ENCODE measurements at places on chromosomes 4 and X. TPM values are rescaled to one million over a fixed set of nuclear protein-coding genes. Genes with fewer than 3 reads are reported as not detected.

DNA sequence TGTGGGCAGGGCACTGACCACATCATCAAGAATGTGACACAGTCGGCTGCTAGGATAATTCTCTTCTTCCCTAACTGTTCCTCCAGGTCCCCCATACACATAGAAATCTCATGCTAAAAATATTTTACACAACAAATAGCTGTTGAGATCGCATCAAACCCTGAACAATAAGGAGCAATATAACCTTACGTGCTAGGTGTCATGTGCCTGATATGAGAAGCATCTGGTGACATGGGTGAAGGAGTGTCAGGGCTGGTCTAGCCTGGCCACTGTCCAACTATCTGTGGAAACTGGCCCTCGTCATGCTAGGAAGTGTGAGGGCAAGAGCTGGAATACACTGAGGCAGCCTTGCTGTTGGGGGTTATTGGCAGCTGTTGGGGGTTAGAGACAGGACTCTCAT, 167.3 kb upstream of the PGRMC2 start:
- no peak for DNase-seq

DNA sequence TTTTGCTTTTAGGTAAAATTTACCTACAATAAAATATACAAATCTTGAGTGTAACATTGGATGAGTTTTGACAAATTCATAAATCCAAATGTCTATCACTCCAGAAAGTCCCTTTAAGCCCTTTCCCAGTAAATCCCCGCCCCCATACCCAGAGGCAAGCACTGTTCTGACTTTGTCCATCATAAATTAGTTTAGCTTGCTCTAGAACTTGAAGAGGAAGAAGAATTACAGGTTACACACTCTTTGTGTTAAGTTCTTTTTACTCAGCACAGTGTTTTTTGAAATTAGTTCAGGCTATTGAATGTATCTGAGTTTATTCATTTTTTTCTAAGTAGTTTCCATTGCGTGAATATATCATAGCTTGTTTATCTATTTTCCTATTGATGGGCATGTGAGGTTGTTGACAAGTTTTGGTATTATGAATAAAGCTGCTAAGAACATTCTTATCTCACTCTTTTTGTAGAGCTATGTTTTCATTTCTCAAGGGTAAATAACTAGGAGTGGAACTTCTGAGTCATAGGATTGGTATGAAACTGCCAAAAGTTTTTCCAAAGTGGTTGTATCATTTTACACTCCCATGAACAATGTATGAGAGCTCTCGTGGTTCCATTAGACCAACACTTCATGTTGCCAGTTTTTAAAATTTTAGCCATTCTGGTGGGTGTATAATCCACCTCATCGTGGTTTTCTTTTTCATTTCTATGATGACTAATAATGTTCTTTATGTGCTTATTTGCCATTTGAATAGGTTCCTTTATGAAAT, 22.4 kb upstream of the HPSE start:
- DNase-seq = peak; percentile 93

Gene TMEM150C
- total RNA-seq = 1.8 TPM

Gene PIR
- total RNA-seq = 25.4 TPM

Gene TMEM35A
- total RNA-seq = 3.5 TPM

Gene KLHL4
- 1.5 TPM for total RNA-seq

Gene TMPRSS11B
- not detected for total RNA-seq

DNA sequence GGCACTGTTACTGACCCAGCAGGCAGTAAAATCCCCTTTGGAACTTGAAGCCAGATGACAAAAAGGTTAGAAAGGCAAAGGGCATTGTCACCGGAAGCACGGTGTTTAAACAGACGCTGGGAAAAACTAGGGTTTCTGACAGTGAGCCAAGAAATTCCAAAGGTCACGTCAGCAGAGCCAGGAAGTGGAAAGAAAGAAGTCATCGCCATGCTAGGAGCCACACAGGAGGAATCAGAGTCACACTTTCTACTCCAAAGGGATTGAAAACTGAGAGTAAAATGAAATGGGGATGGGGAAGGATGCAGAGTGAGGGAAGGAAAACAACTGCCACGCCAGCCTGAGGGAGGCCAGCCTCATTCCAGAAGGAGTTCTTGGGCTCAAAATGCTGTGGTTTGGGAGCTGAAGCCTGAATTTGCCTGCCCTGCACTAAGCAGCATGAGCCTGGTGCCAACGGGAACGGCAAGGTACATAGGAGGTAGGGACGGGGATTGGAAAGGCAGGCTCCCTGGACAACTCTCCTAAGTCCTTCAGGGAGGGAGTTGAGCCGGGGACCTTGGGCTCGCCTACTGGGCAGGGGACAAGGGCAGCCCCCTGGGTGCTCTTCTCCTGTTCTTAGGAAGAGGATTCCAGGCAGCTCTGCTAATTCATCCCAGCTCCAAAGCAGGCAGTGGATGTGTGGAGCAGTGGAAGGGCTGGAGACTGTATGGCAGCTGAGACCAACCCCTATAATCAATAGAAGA, 66.8 kb downstream of the SOWAHB start:
- DNase-seq = peak; percentile 90

Gene NEIL3
- 18.1 TPM for total RNA-seq

DNA sequence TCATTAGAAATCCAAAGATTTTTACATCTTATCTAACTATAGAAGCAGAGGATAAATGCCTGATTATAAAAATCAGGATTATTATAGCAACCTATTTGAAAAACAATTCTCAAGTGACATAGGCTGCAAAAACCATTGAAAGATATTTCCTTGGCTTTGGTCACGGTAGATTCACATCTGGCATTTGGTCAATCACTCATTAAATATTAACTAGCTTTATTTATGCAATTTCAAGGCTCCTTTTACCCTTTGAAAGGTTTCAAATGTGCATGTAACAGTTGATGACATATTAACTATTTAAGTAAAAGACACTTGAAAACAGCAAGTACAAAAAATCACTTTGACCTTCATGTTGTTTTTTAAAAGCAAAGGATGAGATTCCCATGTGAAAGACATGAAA, 98.1 kb downstream of the MMRN1 start:
- no peak for DNase-seq

GRCh38 chrX:9164533-9165426, 130.9 kb upstream of the FAM9B start:
- DNase-seq = peak; percentile 17

Gene ATP6AP1
- total RNA-seq = 144 TPM

Gene RENBP
- not detected for total RNA-seq

Gene FGG
- not detected for total RNA-seq
